ENCODE measurements at places on chromosomes 11 and 22. TPM values are rescaled to one million over a fixed set of nuclear protein-coding genes. Genes with fewer than 3 reads are reported as not detected.

- DNase-seq: peak; percentile 45
Measured at GRCh38 chr22:46068181-46068592, 82.1 kb upstream of the PPARA start.

DNA sequence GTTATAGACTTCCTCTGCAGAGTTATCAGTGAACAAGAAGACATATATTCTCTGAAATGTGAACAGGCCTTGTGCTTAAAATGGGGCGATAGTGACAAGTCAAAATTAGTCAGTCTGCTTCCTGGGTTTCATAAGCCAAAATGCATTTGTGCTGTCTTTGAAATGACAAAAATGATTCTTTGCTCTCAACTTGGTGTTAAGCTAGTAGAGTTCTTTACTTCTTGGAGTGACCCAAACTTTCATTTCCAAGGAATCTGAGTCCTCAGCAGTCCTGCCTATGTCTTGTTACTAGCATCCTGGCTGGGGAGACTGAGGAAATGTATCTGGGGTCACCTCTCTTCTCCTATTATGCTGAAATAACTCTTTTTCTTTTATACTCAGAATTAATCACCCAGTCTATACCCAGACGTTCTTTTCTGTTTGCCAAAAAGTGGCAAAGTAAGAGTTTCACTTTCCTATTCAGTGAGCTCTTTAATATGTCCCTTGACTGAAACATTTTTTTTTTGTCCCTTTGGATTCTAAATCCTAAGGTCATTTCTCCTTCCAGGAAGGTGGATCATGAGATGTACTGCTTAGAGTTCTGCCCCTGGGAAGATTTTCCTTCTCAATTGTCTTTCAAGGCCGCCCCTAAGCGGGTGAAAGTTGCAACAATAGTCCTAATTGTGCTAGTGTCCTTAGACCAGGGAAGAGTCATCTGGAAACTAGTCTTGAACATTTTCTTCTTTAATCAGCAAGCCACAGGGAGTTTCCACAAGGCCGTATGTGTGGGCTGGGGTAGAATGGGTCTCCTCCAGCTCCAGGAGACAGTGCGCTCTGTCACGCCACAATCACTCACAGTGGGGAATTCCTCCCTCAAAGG lies 53.0 kb upstream of the RDX start:
- DNase-seq: no peak

- no peak for DNase-seq
Measured at GRCh38 chr11:43130616-43131015, 181.2 kb upstream of the API5 start.

DNA sequence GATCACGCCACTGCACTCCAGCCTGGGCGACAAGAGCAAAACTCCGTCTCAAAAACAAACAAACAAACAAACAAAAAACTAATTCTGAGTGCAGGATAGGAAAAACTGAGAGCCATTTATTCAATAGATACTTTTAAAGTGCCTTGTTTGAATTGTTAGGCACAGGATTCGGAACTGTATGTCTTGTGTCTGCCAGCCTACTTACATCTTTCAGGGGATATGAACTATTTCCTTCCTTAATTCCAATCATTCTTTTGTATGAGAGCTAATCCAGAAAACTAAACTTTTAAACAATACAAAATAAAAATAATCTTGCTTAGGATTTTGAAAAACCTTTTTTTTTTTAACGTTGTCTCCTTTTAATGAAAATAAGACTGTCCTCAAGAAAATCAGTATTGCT lies 12.6 kb downstream of the UVRAG start:
- DNase-seq: no peak

GRCh38 chr11:72112978-72113808 lies 698 bp upstream of the ANAPC15 start:
- peak; percentile 90 for DNase-seq

DNA sequence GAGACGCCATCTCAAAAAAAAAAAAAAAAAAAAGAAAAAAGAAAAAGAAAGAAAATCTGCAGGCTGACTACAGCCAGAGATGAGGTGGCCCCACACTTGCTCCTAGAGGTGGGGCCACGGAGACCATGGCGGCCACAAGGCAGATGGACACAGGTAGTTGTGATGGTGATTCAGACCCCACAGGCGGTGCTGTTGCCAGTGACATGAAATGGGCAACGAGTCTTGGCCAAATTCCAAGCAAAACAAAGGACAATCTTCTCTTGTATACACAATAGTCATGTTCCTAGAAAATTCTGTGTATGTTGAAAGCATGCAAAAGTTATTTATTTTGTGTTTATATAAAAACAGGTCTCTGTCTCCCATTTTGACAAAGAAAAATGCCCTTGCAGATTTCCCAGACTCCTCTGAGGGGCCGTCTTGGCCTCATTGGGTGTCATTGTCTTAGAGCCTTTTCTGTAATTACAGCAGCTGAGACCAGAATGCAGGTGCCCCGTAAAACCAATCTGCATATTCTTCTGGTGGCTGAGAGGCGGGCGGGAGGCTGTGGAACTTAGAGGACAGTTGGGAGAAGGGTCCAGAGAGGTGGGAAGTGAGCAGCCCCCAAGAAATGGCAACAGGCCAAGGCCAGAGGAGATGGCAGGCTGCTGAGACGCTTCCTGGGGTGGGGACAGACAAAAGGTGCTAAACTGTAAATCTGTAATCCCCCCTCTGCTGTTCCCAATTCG lies 22.5 kb upstream of the DAGLA start:
- peak; percentile 8 for DNase-seq

DNA sequence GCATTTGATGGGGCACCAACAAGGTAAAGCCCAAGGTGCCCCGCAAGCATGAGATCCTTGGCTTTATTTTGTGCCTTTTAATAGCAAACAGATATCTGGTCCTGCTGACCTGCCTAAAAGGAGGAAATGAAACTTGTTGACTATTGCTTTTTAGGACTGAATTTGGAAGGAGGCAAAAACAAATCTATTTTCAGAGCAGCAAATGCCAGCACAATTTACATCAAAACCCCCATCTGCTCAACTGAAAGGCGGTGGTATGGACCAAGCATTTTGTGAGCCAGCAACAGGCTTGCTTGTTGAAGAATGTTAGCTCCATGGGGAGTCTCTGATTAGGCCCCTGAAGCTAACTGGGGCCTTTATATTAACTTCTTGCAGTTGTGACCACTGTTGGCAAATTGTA lies 192.6 kb upstream of the E2F8 start:
- DNase-seq: no peak

DNA sequence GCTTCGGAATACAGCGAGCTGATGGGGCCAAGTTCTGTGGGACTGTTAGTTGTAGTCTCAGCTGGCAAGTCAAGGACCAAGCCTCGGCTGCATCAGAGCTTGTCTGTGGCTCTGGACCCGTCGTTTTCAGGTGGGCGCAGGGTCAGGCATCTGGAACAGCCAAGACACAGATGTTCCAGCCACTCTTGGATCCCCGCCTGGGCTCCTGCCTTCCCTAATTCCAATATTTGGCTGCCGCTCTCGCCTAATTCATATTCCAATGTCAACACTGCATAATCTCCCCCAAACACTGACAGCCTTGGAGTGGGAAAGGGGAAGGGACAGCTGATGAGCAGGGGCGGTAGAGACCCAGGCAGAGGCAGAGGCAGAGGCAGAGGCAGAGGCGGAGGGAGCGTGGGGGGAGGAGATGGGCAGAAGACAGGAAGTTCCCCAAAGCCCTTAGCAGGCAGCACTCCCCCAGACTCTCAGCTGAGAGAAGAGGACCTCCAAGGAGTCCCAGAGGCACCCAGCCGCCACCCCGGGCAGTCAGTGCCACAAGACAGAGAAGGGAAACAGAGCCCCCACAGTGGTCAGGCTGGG lies 49.6 kb upstream of the SLC35C1 start:
- DNase-seq: no peak

GRCh38 chr11:119793335-119793984 lies 64.5 kb upstream of the NECTIN1 start:
- DNase-seq: no peak

DNA sequence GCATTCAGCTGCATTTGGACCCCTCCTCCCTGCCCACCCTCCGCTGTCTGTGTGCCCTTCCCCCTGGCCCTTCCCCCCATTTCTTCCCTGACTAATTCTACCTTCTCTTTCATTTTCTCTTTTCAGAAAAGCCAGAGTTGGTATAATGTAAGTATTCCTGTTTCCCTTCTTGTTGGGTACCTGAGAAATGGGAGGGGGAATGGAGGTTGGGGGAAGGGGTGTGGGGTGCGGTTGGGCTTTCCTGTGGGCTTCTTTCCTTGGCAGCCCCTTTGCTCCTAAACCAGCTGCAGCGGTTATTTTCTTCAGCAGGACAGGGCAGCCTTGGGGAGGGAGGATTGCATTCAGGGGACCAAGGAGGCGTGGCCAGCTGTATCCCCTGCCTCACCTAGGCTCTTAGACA lies 70.2 kb downstream of the SCN3B start:
- no peak for DNase-seq

Gene SEC14L6
- not detected for total RNA-seq

Gene MS4A3
- not detected for total RNA-seq

Gene CNTF
- total RNA-seq: 2.0 TPM

Gene MAP6
- total RNA-seq: not detected

Gene RASL10A
- not detected for total RNA-seq

Gene IMMP1L
- total RNA-seq: 11.3 TPM

Measured in bronchial epithelial cell (primary cell).